ENCODE measurements at places on chromosomes 2 and 18.

DNA sequence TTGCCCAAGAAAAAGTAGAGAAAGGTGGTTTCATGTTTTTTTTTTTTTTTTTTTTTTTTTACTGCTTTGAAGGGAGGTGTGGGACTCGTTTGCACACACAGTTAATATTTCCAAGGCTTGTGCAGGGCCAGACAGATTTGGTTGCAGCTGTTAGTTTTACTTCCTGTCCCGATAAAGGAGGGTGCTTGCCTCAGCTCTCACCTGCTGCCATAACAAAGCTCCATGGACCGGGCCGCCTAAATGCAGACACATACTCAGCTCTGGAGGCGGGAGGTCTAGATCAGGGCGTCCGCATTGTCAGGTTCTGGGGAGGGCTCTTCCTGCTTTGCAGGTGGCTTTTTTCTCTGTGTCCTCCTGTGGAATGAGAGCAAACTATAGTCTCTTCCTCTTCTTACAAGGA, 69.9 kb downstream of the ODC1 start:
- DNase-seq, result no peak

- DNase-seq, result no peak
These were observed 891 bp downstream of the CAB39 start for GRCh38 chr2:230713331-230714135.

DNA sequence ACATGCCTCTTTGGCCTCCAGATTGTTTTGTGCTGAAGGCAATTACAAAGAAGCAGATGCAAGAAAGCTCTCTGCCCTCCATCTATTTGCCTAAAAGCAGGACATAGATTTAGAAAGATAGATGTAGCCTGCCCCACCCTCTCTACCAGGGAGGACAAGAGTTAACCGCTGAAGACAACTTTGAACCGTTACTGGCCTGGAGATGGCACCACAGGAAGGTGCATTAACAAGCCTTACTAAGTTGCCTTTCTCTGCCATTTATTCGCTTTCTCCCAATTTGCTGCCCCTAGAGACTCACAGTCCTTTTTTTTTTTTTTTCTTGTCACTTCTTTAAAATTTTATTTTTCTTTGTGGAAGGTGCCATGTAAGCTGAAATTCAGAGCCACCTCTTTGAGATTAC, 28.8 kb upstream of the RMDN2 start:
- no peak for DNase-seq

GRCh38 chr2:66477135-66477842, 42.4 kb downstream of the MEIS1 start:
- DNase-seq, result no peak

GRCh38 chr18:2009942-2010697, 561.2 kb downstream of the METTL4 start:
- DNase-seq, result no peak

Measured in activated naive CD4-positive, alpha-beta T cell (primary cell).